ENCODE measurements at places on chromosomes 2 and 18.

GRCh38 chr2:237547841-237548416, 18.4 kb upstream of the PRLH start:
- no peak for DNase-seq

DNA sequence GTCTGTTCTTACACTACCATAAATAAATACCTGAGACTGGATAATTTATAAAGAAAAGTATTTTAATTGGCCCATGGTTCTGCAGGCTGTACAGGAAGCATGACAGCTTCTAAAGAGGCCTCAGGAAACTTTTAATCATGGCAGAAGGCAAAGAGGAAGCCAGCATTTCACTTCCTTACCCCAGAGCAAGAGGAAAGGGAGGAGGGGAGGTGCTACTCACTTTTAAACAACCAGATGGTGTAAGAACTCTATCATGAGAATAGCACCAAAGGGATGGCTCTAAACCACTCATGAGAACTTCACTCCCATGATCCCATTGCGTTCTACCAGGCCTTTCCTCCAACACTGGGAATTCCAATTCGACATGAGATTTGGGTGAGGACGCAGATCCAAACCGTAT, 344.4 kb upstream of the SLC39A10 start:
- DNase-seq = no peak

DNA sequence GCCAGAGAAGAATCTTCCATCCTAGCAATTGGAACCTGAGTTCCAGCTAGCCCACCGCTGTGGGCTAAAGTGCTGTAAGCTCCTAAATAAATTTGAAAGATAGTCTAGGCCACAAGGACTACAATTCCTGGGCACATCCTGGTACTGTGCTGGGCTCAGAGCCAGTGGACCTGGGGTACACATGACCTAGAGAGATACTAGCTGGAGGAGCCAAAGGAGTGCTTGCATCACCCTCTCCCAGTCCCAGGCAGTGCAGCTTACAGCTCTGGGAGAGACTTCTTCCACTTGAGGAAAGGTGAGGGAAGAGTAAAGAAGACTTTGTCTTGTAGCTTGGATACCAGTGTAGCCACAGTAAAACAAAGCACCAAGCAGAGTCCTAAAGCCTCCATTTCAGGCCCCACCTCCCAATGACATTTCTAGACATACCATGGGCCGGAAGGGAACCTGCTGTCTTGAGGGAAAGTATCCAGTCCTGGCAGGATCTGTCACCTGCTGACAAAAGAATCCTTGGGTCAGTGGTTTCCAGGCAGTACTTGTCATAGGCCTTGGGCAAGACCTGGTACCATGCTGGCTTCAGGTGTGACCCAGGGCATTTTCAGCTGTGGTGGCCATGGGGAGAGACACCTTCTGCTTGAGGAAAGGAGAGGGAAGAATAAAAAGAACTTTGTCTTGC, 89.5 kb downstream of the TMEM185B start:
- DNase-seq = no peak

GRCh38 chr2:43539436-43539835, 56.4 kb downstream of the THADA start:
- no peak for DNase-seq
